ENCODE measurements at places on chromosomes 1 and 21.
A peak's percentile ranks its signal among the peaks of the same experiment; 100 is the strongest.

DNA sequence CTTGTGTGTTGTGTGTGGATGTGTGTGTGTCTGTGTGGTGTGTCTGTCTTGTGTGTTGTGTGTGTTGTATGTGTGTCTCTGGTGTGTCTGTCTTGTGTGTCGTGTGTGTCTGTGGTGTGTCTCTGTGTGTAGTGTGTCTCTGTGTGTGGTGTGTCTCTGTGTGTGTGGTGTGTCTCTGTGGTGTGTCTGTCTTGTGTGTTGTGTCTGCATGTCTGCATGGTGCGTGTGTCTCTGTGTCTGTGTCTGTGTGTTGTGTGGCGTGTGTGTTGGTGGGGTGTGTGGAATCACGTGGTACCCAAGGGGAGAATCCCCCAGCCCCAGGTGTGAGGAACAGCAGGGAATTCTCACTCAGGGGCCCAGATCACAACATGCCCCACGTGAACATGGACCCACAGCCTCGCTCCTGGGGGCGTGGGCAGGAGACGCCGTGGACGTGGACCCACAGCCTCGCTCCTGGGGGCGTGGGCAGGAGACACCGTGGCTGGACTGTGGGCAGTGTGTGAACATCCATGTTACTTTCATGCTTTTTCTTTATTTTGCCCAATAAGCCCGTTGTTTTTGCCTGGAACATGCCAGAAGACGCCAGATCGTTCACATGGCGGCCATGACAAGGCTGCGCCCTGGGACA lies 67.8 kb downstream of the SLC19A1 start:
- no peak for DNase-seq
- no peaks in the 10 kb centered on the region for H3K27me3 ChIP-seq
- no peaks in the 10 kb centered on the region for H3K4me1 ChIP-seq
- H3K4me3 ChIP-seq = no peak overlapping the region

- no peak overlapping the region for H3K27ac ChIP-seq
- no peaks in the 10 kb centered on the region for H3K4me1 ChIP-seq
- no peaks in the 10 kb centered on the region for H3K27me3 ChIP-seq
- DNase-seq = no peak
These were observed 1729.9 kb downstream of the NCAM2 start for GRCh38 chr21:22728091-22728490.

DNA sequence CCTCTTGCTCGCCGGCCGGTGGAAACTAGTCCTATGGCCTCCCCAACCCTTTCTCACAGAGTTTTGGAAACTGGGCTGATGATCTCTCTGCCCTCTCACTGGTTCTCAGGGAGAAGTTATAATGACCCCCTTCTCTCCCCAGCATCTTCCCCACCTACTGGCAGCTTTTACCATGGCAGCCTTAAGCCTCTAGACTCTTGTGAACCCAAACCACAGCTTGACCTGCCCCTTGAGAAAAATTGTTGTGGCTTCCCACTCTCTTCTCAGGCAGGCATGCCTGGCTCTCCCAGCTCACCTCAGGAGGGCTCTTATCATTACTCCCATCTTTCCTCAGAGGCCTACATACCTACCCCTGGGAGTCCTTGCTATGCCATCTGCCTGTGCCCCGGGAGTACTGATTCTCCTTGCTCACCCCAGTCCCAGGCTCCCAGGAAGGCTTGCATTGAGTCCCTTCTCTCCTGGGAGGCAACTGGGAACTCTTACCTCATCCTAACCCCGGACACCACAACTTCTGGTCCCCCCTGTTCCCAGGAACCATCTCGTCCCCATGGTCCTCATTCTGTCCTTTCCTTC lies 1.6 kb downstream of the NSUN4 start:
- H3K4me3 ChIP-seq = no peak overlapping the region
- DNase-seq = no peak
- peaks cover 26% of the 10 kb centered on the region for H3K36me3 ChIP-seq
- H3K27me3 ChIP-seq = no peaks in the 10 kb centered on the region
- H3K27ac ChIP-seq = no peak overlapping the region

DNA sequence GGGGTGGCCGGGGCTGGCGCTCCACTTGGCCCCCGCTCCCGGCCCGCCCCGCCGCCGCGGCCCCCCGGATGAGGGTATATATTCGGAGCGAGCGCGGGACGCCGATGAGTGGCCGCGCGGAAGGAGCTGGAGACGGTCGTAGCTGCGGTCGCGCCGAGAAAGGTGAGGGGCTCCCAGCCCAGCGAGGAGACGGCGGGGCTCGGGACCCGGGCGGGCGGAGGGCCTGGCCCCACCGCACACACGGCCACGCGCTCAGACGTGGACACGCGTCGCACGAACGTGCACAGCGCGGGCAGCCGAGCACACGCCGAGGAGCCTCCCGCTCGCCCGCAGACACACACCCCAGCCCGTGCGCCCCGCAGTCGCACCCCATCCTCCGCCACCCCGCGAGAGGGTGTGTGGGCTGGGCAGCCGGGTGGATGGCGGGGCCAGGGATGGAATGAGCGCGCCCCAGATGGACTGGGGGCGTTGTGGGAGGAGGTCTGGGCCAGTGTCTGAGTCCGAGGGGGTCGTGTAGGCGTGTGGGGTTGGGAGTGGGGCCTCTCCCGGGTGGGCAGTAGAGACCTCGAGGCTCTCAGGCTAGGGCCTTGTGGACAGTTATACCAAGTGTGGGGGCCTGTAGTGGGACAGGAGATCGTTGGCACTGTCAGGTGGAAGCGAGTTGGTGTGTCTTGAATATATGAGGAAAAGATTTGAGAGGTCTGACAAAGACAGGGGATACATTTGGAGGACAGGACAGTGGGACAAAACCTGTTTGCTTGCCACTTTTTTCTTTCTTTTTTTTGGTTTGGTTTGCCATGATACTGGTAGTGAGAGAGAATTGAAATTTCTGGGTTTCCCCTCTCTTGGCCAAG lies at the start of gene UAP1:
Gene UAP1, plus strand, starts transcription at position 107 of the 854 bp plus-strand sequence. CDS start 4,347 bp downstream, outside the sequence.
- H3K4me3 ChIP-seq = peak within 1 kb of the TSS; percentile 77
- no peaks in the 10 kb centered on the region for H3K36me3 ChIP-seq
- DNase-seq = peak; percentile 56

GRCh38 chr1:160097911-160098851 lies at the start of gene IGSF8:
Gene IGSF8 (minus strand): TSS chr1:160098619. CDS start chr1:160098472, 147 bp downstream.
- DNase-seq = no peak
- H3K36me3 ChIP-seq = peaks cover 7% of the 10 kb centered on the region
- H3K27ac ChIP-seq = peak within 1 kb of the TSS; percentile 37
- H3K4me1 ChIP-seq = peaks cover 9% of the 10 kb centered on the region

GRCh38 chr1:6777813-6778212 lies 7.4 kb upstream of the CAMTA1 start:
- H3K27ac ChIP-seq = no peak overlapping the region
- H3K4me3 ChIP-seq = no peak overlapping the region
- no peaks in the 10 kb centered on the region for H3K27me3 ChIP-seq
- DNase-seq = no peak
- no peaks in the 10 kb centered on the region for H3K36me3 ChIP-seq

Data from H1 (cell line).